Stimulated activated CD4-positive, alpha-beta T cell treated with anti-CD3 and anti-CD28 coated beads, Interleukin-2, amount 100 ng/mL, for 48 hours (primary cell): ENCODE measurements at places on chromosomes 5 and 9.

DNA sequence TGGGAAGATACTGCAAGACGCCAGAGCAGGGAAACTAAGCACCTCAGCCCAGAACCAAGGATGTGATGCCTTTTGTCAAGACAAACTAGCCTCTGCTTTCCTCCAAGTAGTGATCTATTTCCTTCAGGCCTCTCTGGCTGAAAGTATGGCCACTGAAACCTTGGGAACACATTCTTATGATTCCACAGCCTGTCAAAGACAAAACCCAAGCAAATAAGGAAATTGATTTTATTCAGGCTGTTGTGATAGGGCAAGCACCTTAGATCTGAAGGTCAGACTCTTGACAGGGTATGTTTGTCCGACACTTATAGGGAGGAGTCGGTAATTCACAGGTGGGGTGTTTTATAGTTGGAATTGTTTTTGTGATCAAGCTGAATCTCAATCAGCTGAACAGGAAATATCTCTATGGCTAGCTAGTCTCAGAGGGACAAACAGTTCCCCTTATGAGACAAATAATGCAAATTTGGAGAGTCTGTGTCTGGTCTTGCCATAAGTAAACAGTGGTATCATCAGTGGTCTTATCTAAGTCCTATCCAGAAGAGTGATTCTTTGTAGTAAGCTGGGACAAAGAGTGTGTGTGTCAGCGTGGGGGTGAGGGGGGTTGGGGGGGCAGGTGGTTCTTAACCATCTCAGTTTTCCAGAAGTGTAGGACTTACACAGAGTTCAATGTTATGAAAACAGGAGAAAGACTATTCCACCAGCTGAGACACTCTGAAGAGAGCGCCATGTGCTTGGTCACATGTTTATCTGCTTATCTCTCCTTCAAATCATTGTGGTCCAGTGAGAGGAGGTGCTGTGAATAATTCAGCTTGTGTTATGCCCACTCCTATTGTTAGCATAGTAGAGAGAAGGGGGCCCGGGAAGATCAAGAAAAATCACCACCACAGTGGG lies 6.7 kb upstream of the ZCCHC10 start:
- no peak for DNase-seq

- DNase-seq = no peak
These were observed 15.6 kb upstream of the CLK4 start for GRCh38 chr5:178642351-178642909.

DNA sequence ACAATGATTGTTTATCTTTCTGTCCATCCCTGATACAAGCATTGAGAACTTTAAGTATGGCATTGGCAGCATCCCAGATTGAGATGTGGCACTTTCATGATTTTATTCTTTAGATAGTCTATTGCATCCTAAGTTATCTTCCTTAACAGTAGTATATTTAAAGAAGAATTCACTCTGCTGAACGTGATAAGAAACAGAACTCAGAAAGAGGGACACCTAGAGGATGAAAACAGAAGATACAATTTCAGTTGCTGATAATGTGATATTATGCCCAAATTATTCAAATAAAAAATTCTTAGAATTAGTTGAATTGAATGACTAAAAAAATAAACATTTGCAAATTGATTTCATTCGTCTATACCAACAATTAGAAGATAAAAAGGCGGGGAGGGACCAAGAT lies 218.1 kb upstream of the DMRTA1 start:
- no peak for DNase-seq

DNA sequence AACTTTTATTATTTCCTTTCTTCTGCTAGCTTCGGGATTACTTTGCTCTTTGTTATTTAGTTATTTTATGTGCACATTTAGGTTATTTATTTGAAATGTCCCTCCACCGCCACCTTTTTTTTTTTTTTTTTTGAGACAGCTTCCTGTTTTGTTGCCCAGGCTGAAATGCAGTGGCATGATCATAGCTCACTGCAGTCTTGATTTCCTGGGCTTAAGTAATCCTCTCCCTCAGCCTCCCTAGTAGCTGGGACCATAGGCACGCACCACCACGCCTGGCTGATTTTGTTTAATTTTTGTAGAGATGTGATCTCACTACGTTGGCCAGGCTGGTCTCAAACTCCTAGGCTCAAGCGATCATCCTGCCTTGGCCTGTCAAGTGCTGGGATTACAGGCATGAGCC lies 38.5 kb downstream of the RIC1 start:
- no peak for DNase-seq

DNA sequence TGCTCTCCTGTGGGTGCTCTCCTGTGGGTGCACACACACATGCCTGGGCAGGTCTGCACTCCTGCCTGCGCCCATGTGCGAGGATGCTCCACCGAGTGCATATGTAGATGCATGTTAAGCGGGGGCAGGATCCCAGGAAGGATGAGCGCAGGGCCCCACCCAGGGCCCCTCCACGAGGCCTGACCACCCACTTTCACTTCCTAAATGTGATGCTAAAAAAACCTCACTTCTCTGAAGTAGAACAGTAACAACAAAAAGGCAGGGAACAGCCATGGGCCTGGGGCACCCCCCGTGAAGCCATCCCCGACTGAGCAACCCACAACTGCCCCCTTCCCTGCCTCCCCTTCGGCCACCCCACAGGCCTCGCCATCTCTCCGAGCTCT lies 48.2 kb upstream of the SARDH start:
- DNase-seq = no peak

DNA sequence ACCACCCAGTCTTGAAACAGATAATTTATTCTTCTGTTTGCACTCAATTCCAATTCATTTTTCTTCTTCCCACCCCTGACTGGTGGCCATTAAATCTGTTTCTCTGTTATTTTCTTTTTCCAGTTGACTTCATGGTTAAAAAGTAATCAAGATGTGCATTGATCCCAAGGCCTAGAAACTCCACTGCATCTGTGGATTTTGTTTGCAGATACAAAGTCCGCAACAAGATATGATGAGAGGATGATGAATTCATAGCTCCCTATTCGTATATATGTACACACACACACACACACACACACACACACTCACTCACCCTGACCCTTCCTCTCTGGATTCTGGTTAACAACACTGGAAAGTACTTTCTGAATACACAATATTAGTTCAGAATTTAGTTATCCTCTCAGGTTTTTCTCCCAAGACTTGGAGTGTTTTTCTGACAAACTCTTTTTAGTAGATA lies 52.4 kb downstream of the CD180 start:
- DNase-seq = no peak

DNA sequence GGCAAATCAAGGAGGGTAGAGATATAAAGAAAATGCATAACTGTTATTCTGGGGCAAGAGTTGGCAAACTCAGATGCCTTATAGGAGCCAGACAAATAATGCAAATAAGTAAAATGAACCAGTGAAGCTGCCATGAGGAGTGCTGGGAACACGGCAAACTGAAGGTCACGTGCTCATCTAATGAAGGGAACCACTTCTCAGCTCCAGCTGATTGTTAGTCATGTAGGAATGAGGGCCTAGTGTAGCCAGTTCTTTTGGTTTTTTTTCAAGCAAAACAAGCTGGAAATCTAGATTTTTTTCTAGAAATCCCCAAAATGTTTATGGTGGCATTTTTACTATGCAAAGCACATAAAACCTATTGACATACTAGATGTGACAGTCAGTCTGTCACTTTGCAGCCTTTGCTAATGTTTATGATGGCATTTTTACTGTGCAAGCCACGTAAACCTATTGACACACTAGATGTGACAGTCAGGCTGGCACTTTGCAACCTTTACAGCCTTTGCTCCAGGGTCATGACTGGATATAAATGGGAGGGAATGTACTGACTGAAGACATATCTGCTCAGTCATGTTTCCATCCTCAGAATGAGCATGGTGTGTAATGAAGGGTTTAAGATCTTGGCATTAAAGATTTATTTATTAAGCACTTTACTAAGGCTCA lies 39.4 kb downstream of the RUSC2 start:
- DNase-seq = no peak

DNA sequence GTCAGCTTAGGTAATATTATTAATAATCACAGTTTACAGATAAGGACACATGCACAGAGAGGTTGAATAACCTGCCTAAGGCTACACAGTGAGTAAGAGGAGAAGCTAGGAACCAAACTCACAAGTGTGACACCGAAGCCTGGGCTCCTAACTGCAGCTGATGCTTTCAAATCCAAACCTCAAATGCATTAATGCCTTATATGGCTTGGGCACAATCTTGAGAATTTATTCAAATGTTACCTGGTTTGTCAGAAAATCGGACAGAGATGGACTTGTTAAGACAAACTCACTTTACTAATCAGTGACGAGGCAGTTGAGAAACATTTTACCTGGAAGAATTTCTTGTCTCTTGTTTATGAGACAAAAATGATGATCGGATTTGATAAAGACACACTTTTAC lies 54.7 kb downstream of the DAP start:
- DNase-seq = no peak

GRCh38 chr9:37949576-37949975 lies 45.6 kb upstream of the SLC25A51 start:
- DNase-seq = no peak

GRCh38 chr5:96300976-96301375 lies 132.1 kb downstream of the PCSK1 start:
- DNase-seq = no peak

GRCh38 chr9:136004712-136005111 lies 43.5 kb upstream of the UBAC1 start:
- no peak for DNase-seq

DNA sequence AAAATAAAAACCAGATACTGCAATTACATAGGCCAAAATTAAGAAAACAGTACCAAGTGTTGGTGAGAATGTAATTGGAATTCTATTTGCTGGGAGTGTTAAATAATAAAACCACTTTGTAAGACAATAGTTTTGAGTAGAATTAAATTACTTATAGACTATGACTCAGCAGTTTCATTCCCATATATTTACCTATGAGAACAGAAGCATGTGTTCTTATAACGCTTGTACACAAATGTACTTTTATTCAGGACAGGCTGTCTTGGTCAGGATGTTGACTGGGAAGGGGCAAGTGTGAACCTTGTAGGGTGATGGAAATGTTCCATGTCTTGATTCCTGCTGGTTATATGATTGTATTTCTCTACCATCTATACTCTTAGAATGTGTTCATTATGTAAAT lies 56.3 kb downstream of the ERBIN start:
- DNase-seq = no peak

DNA sequence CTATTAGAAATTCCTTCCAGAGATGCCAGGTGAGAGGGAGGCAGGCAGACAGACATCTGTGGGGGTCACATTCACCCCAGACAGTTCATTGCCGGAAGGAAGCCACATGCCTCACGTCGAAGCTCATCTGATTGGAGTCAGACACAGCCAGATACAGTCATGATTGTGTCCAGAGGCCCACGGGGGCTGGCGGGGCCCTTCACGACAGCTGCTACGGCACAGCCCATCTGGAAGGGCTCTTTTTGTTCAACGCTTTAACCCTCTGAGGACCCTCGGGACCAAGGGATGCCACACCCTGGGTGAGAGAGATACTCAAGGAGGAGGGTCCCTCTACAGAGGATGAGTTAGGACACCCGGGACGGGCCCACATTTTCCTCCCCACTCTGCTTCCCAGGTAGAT lies 31.9 kb upstream of the GABRP start:
- DNase-seq = no peak

- no peak for DNase-seq
These were observed 499.1 kb upstream of the GRIN3A start for GRCh38 chr9:102237520-102237919.

GRCh38 chr5:125451622-125452021 lies 705.2 kb upstream of the ZNF608 start:
- no peak for DNase-seq

DNA sequence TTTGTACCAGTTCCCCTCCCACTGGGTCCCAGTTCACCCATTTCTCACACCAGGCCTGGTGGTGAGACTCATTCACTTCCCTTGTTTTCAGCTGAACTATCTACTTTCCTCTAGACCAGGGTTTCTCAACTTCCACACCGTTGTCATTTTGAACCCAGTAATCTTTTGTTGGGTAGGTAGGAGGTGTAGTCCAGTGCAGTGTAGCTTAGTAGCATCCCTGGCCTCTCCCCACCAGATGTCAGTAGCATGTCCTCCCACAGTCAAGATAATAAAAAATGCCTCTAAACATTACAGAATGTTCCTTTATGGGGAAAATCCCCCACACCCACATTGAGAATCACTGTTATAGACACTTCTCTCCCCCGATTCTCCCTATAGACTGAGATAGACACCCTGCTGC lies 299.1 kb downstream of the EPB41L4A start:
- DNase-seq = no peak

DNA sequence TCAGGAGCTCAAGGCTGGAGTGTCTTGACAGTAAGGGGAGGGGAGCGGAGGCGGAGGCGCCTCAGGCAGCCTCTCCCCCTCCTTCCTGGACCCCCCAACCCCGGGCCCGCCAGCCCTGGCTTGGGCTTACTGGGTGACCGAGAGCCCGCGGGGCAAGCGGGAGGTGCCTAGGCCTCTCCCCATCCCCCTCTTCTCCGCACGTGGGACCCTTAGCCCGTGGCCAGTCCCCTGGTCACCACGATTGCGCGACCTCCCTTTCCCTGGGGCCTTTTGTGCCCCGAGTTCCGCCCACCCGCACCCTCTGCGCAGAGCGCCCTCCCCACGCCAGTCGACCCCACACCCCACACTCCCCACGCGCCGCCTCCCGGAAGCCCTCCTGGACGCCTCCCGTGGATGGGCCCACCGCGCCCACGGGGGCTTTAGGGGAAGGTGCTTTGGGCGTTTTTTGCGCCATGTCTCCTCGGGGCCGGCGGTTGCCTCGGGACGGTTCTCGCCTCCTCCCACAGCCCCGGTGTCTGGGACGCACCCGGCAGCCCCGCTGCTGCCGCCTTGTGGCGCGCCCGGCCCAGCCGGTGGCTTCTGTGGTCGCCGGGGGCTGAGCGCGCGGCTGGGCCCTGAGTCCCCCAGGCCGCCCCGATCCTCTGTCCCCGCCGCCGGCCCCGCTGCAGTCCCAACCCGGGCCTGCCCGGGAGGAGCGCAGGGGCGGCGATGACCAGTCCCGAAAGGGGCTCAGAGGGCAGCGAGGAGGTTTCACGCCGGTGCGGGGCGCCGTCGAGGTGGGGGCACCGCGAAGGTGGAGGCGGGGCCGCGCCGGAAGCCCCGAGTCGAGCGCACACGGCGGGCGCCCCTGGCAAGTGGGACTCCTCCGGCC lies 3.2 kb downstream of the TOR4A start:
- no peak for DNase-seq

- DNase-seq = no peak
These were observed 672.9 kb upstream of the GRAMD2B start for GRCh38 chr5:125750147-125750860.

- DNase-seq = no peak
These were observed 845 bp downstream of the ADGRD2 start for GRCh38 chr9:124450931-124451661.

DNA sequence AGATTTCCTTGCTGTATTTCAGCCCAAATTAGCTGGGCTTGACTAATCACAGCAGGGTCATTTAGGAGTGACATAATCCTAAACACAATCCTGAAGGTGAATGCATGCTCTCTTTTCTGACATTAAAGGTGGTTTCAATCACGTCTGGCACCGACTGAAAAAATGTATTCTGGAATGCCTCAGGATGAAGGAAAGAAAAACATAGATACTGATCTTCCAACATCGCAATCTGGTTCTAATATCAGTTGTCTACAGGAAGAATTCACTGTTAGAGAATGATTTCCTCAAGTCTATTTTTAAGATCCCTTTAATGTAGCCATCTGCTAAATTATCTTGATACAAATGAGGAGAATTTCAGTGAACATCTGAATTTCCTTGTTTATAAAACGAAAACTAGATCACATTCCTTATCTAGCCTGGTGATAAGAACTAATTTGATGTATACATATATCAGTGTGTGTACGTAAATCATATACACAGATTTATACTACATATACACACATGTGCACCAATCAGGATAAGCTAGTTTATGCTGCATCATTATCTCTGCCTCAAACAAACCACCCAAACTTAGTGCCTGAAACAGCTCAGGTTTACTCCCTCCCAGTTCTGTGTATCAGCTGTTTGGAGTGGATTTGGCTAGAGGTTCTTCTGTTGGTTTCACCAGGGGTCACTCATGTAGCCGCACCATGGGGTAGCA lies 31.3 kb upstream of the TAS2R1 start:
- no peak for DNase-seq
